ENCODE measurements at places on chromosomes 6 and 20. TPM values are rescaled to one million over a fixed set of nuclear protein-coding genes. Genes with fewer than 3 reads are reported as not detected.

Gene UBE2C
- total RNA-seq, result 392 TPM

Gene CLVS2
- not detected for total RNA-seq

Gene MYL9
- 10.0 TPM for total RNA-seq

Gene NR2E1
- total RNA-seq, result not detected

Gene PKIB
- 0.23 TPM for total RNA-seq

Gene SOX4
- 4.5 TPM for total RNA-seq

Gene PTK7
- total RNA-seq, result 38.2 TPM

Gene ULBP1
- not detected for total RNA-seq

Gene RTEL1
- total RNA-seq, result 13.1 TPM

Gene HLA-DRB5
- total RNA-seq, result not detected

Gene CLDN20
- not detected for total RNA-seq

Gene KCNK17
- not detected for total RNA-seq

Gene RALGAPB
- 10.7 TPM for total RNA-seq

Gene CCDC170
- not detected for total RNA-seq

Gene MRPS10
- 76.1 TPM for total RNA-seq

Gene PPIL6
- total RNA-seq, result not detected

Gene CALHM5
- total RNA-seq, result 1.0 TPM

Gene NELFCD
- 66.5 TPM for total RNA-seq

Gene DEFB124
- total RNA-seq, result not detected

Gene RBPJL
- total RNA-seq, result not detected

Gene PSMB9
- total RNA-seq, result 16.5 TPM

Gene NKX2-4
- total RNA-seq, result 3.1 TPM

Gene COL12A1
- total RNA-seq, result 9.7 TPM

Gene TTK
- 48.7 TPM for total RNA-seq

Gene SOX12
- total RNA-seq, result 8.7 TPM

Gene GATA5
- not detected for total RNA-seq

Gene COL20A1
- not detected for total RNA-seq

Gene ASF1A
- 29.3 TPM for total RNA-seq

Gene MEI4
- total RNA-seq, result 0.06 TPM

Gene KIAA1755
- not detected for total RNA-seq

Gene ANKRD66
- total RNA-seq, result not detected

Gene GNRH2
- total RNA-seq, result not detected

Gene BPIFB2
- not detected for total RNA-seq

Gene RSPH4A
- 0.27 TPM for total RNA-seq

Measured in HT1080 (cell line).